ENCODE measurements at places on chromosomes 13 and 19.

GRCh38 chr13:70391678-70392077, 283.4 kb upstream of the KLHL1 start:
- DNase-seq = no peak

DNA sequence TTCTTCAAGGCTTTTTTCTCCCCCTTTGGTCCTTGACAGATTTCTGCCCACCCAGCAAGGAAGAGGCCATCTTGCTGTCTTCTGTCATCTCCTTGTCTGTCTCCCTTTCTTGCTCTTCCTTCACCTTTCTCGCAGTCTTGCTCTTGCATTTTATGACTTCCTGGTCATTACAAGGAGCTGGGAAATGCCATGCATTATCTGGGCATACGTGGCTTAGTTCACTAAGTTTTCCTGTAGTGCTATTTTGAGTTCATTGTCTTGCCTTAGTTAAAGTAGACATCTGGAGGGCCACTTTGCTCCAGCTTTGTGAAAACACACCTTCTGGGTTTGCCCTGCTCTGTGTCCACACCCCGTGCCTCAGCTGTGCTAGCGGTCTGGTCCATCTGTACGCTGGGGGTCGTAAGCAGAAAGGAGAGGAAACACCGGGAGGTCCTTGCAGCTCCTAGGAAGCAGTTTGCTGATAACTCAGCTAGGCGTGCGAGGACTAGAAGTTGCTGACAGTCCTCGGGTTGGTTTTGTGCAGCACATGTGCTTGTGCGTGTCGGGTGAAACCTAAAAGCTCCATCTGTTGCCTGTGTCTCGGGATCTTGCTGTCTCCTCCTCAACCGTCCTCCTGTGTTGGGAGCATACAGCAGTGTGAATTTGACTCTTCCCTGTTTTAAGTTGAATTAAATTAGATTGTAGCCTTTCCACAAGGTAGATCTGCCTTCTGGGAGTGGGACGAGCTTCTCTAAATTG, 59.4 kb downstream of the ARHGEF7 start:
- DNase-seq = no peak

GRCh38 chr19:2273356-2274184, 8.4 kb downstream of the PEAK3 start:
- peak; percentile 85 for DNase-seq

GRCh38 chr13:101817898-101818297, 365.4 kb downstream of the ITGBL1 start:
- no peak for DNase-seq

DNA sequence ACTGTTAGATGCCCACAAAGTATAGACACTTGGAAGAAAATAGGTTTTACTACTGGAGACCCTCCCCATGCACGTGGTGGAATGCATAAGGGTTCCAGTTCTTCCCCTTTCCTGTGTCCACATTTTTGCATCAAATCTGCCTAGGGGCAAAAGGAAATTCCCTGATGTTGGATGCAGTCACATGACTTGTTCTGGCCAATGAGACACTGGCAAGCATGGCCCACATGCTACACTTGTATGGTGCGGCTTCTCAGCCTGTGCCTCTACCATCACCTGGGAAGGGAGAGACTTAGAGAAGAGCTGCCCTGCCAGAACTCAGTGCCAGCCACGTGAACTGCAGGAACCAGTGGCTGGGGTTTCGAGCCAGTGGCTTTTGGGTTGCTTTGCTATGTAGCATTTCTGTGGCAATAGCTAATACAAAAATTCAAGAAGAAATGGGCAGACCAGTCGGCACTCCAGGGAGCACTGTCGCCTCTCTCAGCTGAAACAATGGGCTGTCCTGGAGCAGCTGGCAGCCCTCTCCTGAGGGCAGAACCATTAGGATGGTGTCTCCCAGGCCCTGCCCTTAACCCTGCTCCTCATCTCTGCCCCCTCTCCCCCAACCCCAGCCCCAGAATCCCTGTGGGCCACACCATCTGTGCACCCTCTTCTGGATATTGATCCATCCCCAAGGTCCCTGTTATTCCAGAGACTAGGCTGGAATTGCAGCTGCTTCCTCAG, 634.0 kb downstream of the UQCRFS1 start:
- no peak for DNase-seq

GRCh38 chr13:35210261-35210660, 266.2 kb downstream of the MAB21L1 start:
- DNase-seq = no peak

DNA sequence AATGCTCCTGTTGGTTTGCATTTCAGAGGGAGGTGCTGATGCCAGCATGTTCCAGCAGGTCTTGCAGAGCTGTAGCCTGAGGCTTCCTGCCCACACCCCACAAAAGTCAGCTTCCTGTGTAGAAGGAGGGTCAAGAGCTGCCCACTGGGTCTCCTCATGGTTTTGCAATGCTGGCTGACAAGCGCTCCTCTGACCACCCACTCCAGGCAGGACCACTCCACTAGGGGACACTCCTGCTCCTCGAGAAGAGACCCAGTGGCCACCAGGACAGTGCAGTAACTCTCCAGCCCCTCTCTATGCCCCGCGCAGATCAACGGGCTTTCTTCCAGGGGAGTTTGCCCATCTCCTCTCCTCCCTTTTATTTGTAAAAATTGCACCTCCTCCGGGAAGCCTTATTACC, 72.9 kb upstream of the UQCRFS1 start:
- peak; percentile 45 for DNase-seq

Measured in urothelium cell line (cell line).